ENCODE measurements at places on chromosomes 4 and X. TPM values are rescaled to one million over a fixed set of nuclear protein-coding genes. Genes with fewer than 3 reads are reported as not detected.
A peak's percentile ranks its signal among the peaks of the same experiment; 100 is the strongest.

ASB12 gene
- not detected for total RNA-seq

DNA sequence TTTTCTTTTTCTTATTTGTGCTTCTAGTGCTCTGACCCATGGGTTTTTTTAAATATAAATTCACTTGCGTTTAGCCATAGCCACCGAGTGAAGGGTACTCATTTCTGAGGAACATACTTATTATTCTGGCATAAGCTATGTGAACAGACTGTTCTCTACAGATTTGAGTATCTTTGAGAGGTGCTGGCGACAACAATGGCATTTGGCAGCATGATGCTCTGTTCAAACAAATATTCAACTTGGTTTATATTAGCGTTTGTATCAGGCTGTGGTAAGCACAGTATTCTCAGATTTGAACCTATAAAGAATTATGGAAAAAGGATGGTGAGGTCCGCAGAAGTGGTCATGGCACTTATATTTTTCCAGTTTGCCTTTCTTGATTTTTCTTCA, 108.7 kb upstream of the LIMCH1 start:
- DNase-seq = no peak

RS1 gene
- not detected for total RNA-seq

DNA sequence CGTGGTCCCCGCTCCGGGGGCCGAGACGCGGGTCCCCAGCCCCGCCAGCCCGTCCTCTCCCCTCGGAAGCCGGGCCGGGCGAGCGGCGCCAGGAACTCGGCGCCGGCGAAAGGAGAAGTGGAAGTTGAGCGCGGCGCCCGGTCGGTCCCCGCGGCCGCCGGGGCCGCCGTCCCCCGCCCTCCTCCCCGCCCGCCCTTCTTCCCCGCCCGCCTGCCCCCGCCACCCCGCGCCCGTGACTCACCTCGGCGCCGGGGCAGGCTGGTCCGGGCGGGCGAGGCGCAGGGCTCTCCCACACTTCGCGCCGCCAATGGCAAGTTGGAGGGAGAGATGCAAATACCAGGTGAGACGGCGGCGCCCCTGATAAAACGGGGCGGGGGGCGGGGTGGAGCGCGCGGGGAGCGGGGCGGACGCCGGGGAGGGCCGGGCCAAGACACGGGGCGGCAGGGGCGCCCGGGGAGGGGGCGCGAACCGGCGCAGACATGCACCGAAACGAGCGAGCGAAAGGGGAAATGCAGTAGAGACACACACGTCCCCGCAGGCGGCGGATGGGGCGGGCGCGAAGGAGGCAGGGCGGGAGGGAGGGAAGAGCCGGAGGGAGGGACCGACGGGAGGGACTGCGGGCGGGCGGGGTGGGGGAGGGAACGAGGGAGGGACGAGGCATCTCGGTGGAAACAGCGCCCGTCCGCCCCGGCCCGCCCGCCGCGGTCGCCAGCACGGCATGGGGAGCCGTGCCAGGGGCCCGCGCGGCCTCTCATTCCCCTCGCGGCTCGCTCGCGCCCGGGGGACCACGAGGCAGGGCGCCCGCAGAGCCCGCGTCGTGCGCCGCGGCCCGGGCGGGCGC, at the start of gene ELF4:
Gene ELF4 (minus strand): TSS at position 119 of the 841 bp plus-strand sequence. CDS start 29,167 bp downstream, outside the sequence.
- DNase-seq = peak; percentile 66

GRCh38 chrX:19791562-19791961, 95.8 kb downstream of the SH3KBP1 start:
- DNase-seq = no peak

PRKX gene
- total RNA-seq = 17.5 TPM

DNA sequence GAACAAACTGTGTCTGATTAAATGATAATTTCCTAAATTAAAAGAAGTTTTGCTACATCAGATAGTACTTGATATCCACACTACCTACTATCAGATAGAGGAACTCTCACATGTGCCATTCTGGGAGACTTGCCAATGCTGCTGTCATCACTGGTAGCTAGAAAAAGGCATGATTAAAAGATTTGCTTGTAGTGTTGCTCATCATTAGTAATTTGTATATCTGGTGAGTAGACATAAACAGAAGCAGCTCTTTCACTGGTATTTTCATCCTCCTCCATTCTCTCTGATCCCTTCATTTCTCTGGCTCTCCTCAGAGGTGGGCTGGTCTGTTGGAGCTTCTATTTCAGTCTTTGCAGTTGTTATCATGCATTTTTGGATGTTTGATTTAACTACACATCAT, 56.0 kb downstream of the SPRY1 start:
- DNase-seq = peak; percentile 48

TEX13A gene
- total RNA-seq = not detected

CENPVL2 gene
- total RNA-seq = not detected

DNA sequence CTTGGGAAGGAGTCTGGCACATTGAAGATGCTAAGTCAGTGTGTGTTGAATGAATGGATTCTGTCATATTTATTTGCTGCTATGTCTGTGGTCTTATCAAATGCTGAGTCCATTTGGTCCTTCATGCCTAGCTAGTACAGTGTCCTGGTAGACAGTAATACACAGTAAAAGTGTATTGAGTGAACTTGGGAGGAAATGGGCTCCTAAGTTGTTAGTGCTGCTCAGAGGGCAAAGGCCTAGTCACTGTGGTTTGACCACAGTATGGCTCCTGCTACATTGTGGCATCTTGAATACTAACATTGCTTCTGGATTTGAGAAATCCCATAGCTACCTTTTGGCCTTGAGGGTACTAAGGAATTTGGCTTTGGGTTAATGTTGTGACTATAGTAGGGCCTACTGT, 33.9 kb downstream of the MTM1 start:
- no peak for DNase-seq

PDGFC gene
- 120 TPM for total RNA-seq

DNA sequence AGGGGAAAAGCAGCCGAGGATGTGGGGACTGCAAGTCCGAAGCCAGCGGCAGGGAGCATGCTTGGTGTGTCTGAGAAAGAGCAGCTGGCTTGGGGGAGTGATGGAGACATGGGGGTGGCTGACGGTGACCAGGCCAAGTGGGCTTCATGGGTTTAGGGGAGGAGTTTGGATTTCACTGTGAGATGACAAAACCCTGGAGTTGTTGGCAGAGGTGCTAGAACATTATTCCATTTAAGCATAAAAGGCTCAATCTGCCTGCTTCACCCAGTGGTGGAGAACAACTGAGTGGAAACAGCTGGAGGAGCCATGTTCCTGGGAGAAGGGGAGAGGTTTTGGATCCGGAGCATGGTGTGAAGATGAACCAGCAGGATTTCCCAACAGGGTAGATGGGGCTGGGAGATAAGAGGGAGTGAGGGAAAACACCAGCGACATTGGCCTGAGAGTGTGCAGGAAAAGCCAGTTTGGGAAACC, 318.0 kb upstream of the TAPT1 start:
- DNase-seq = no peak

- DNase-seq = peak; percentile 73
Measured at GRCh38 chrX:40644821-40645358, 2.5 kb downstream of the CXorf38 start.

- no peak for DNase-seq
Measured at GRCh38 chr4:26909369-26909768, 48.7 kb downstream of the STIM2 start.

EVC2 gene
- not detected for total RNA-seq

BLOC1S4 gene
- total RNA-seq = 55.4 TPM

USP26 gene
- not detected for total RNA-seq

GRCh38 chrX:10569946-10570345, 50.4 kb downstream of the MID1 start:
- DNase-seq = no peak

DNA sequence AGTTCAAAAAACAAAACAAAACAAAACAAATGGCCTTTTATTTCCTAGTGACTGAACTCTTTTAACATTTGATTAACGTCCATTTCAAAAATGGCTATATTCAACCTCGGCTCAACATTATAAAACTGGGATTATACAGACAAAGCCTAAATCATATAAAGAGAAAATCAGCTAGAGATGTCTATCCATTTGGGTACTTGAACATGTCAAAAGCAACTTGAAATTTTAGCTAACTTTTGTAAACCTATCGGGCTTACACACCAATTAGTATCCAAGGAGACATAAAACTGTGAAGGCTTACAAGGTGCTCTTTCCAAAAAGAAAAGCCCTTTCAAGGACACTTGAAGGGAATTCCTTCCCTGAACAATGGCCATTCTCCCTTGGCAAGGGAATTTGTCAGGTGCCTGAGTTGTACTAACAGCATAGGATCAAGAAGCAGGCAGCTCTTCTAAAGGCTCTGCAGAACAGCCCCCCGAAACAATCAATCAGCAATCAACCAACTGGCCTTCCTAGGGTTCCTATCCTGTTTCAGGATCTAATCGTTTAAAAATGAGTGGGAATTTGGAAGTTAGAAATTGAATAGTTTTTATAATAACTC, 633.7 kb upstream of the HTR2C start:
- DNase-seq = no peak

MMRN1 gene
- not detected for total RNA-seq

MAGEE2 gene
- total RNA-seq = not detected

- DNase-seq = no peak
Measured at GRCh38 chr4:17366496-17366895, 145.4 kb downstream of the QDPR start.

GPC4 gene
- total RNA-seq = 1.0 TPM

DNA sequence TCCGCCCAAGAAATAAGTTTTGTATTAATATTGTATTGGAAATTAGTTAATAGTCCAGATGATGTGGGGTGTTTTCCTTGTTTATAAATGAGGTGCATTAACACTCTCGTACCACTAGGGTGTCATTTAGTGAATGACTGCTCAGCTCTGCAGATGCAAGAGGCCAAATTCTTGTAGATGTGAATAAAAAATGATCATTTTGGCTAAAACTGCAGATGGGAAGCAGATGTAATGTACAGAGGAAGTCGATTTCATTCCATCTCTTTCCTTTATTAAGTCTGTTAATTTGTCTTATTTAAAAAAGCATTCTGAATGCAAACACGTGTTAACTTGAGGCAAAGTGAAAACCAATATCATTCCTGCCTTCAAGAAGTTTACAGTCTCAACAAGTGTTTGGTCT, 108.1 kb downstream of the DHX15 start:
- DNase-seq = no peak

DNA sequence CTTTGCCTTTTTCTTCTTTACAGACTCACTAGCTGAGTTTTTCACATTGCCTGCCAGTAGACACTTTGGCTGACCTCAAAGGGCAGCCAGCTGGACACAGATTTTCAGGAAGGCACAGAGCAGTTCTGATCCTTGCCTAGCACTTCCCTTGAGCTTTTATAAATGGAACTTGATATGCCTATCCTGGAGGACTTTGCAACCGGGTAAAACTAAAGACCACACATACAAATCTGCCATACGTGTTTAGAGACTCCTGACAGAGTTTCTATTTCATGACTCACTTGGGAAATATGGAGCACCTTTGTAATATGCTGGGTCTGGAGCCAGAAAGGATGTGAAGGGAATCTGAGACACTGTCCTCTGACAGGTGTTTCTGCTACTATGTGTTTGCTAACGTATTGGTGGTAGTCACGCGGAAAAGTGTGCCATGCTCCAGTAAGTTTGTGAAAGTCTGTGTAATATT, 56.7 kb upstream of the RASSF6 start:
- DNase-seq = peak; percentile 92

DNA sequence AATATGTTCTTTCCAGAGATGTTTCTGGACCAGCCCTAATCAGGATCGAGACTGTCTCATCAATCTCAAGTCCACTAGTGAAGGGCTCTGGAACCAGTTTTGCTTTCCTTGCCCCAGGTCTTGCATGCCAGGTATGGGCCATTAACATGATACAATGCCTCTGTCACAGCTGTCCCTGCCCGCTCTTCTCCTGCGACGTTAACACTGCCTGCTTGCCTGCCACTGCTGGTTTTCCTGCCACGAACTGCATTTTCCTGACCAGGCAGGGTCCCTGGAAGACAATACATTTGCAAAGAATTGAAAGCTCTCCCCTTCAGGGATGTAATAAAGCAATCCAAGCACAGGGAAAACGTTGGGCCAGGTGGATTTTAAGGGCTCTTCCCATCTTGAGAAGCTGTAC, 200.3 kb downstream of the MID1 start:
- no peak for DNase-seq

- peak; percentile 54 for DNase-seq
Measured at GRCh38 chr4:47531241-47531953, 46.3 kb downstream of the ATP10D start.

POLN gene
- 0.10 TPM for total RNA-seq

DNA sequence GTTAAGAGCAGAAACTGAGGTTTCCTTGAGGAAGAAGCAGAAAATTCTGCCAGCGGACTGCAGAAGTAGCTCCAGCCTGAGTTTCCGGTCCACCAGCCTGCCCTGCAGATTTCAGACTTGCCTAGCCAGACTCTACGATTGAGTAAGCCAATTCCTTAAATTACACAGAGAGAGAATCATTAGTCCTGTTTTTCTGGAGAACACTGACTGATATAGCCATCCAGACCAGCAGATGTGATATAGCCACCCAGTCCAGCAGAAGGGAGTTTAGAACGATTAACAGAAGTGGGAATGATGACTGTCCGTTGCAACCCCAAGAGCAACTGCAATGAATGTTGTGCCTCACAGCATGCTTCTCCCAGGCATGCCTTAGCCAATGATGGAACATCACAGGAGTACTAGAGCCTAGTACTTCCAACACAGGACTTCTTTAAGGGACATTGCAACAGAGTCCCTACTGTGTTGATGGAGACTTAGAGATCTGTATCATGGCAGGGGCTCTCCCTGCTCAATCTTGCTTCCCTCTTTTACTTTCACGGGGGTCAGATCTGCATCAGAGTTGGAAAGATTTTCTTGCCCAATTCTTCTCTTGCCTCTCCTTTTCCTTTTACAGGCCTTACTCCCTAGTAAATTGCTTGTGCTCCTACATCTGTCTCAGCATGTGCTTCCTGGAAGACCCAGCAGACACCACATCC, 264.6 kb upstream of the CLNK start:
- no peak for DNase-seq

- DNase-seq = no peak
Measured at GRCh38 chr4:139619644-139620043, 46.0 kb upstream of the MGST2 start.

TAF7L gene
- total RNA-seq = not detected

- no peak for DNase-seq
Measured at GRCh38 chr4:177778623-177779022, 336.4 kb upstream of the AGA start.

ADH7 gene
- not detected for total RNA-seq

GRCh38 chr4:122783301-122784215, 43.1 kb upstream of the FGF2 start:
- peak; percentile 88 for DNase-seq

COL4A5 gene
- 1.0 TPM for total RNA-seq

GRCh38 chr4:80125252-80126177, 52.5 kb upstream of the ANTXR2 start:
- DNase-seq = peak; percentile 38

GRCh38 chr4:26268246-26268645, 52.6 kb upstream of the RBPJ start:
- no peak for DNase-seq

MID1IP1 gene
- 78.5 TPM for total RNA-seq

GRCh38 chr4:20761382-20761781, 61.1 kb downstream of the PACRGL start:
- no peak for DNase-seq

- no peak for DNase-seq
Measured at GRCh38 chrX:1472975-1473374, 20.3 kb upstream of the ASMTL start.

Measured in Caki2 (cell line).